Retina (tissue), 1 donor: ENCODE measurements at places on chromosomes 2 and 18.
A peak's percentile ranks its signal among the peaks of the same experiment; 100 is the strongest.

DNA sequence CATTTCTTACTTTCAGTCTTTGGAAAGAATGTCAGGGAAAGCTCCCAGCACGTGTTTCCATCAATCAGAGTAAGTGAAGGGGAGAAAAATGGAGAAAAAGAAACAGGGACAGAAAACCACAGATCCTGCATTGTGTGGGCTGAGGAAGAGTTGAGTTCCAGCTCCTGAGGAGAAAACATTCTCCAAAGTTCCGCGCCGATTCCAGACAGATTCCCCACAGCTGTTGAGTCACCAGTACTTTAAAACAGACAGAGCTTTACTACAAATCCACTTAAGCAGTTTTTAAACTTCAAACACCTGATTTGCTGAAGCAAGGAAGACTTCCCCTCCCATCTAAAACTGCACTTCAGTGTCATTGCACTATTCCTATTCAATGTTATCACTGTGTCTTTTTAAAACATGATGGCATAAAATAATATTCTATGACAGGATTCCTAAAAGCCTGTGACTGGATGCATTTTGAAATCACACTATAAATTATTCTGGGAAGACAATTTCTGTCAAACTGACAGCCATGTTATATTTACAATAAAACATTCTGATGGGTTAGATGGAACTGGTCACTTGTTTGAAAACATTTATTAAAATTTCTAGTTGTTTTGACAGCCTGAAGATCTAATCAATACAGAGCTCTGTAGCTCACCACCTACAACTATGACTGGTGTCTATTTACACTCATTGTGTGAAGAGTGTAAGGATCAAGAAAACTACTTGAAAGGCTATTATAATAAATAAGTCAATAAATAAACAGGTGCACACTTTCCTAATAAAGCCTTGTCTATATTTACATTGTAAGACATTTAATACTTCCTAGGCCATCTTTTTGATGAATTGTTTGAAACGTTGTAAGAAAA is 40.9 kb downstream of the TCF4 start:
- no peak for DNase-seq

DNA sequence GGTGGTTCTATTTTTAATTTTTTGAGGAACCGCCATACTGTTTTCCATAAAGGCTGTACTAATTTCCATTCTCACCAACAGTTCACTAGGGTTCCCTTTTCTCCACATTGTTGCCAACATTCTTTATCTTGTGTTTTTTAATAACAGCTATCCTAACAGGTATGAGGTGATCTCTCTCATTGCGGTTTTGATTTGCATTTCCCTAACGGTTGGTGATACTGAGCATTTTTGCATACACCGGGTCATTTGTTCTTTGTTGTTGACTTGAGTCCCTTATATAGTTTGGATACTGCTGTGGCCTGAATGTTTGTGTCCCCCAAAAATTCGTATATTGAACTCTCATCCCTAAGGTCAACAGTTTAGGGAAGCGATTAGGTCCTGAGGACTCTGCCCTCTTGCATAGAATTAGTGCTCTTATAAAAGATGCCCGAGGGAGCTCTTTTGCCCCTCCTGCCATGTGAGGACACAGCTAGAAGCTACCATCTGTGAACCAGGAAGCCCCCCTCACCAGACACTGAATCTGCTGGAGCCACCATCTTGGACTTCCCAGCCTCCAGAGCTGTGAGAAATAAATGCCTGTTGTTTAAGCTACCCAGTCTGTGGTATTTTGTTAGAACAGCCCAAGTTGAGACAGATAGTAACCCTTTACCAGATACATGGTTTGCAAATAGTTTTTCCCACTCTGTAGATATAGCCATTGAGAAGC is 4.7 kb downstream of the IMP4 start:
- no peak for DNase-seq

DNA sequence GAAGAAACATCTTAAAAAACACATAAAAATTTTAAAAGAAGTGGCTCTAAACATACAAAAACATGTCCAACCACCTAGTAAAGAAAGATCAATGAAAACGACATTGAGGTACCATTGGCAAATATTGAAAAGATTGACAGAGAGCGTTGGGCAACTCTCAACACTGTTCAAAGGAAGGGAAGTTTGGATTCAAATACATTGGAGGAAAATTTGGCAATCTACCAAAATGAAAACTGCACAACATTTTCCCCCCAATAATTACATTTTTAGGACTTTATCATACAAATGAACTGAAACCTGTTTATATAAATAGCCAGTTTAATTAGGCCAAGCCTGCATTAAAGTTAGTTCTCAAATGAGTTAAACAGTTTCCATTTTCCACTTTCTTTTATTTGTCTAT is 758.9 kb downstream of the NRXN1 start:
- DNase-seq: no peak

- no peak for DNase-seq
These were observed 94.3 kb downstream of the MBD2 start for GRCh38 chr18:54130177-54130576.

DNA sequence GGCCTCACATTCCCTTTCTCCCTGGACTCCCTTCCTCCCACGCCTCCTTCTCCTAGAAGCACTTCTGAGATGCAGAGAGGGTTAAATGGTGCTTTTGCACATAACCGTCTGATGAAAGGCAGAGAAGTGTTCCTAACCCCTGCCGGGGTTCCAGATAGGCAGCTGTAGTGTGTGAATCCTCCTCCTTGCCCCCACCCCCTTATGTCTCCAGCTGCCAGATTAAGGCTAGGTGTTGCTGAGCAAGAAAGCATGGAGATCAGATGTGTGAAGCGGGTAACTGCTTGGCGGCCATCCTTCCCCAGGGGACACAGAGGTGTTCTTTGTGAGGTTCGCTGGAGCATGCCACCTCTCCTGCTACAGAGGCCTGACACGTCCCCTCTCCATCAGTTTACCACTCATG is 88.3 kb downstream of the NRP2 start:
- no peak for DNase-seq

DNA sequence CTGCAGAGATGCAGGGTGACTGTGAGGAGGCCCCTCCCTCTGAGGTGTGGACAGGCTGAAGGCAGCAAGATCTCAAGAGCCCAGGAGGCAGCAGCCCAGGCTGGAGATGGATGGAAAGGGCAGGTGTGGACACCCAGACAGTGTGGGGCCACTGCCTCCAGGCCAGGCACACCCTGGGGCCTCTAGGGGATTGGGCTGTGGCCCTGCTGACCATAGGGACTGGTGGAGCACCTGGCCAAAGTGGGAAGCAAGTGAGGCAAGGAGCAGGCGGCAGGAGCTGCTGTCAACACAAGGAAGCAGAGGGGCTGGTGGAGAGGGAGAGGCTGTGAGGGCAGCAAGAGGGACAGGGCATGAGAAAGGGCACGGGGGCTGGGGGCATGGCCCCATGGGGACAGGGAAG is 10.8 kb downstream of the SNED1 start:
- DNase-seq: no peak

GRCh38 chr2:47265158-47265557 is 110.0 kb upstream of the STPG4 start:
- DNase-seq: peak; percentile 15

DNA sequence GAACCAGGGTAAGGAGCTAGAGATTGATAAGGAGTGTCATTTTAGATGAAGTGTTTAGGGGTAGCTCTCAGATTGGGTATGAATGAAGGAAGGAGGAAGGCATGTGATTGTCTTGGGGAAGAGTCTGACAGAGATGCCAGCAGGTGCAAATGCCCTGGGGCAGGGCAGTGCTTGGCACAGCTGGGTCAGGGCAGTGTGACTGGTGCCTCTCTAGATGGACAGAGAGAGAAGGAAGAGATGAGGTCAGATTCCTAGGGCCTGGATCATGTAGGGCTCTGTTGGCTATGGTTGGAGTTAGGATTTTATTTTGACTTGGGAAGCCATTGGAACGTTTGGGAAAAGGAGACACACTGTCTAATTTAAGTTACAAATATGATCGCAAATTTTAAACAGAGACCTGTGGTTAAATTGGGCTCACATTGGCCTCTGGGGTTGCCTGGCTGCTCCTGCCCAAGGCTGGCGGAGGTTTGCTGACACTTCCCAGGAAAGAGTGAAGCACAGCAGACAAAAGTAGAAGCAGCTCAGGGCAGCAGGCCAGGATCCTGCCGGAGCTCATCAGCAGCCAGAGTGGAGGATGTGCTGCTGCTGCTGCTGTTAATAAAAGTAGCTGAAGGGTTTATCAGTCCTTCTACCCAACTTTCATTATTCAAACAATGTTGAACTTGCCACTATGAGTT is 32.7 kb upstream of the FHL2 start:
- DNase-seq: no peak

GRCh38 chr2:191148281-191148680 is 2.5 kb downstream of the STAT4 start:
- no peak for DNase-seq

GRCh38 chr18:58738322-58738721 is 67.1 kb downstream of the MALT1 start:
- no peak for DNase-seq

GRCh38 chr2:235418918-235419317 is 74.9 kb upstream of the AGAP1 start:
- DNase-seq: no peak

DNA sequence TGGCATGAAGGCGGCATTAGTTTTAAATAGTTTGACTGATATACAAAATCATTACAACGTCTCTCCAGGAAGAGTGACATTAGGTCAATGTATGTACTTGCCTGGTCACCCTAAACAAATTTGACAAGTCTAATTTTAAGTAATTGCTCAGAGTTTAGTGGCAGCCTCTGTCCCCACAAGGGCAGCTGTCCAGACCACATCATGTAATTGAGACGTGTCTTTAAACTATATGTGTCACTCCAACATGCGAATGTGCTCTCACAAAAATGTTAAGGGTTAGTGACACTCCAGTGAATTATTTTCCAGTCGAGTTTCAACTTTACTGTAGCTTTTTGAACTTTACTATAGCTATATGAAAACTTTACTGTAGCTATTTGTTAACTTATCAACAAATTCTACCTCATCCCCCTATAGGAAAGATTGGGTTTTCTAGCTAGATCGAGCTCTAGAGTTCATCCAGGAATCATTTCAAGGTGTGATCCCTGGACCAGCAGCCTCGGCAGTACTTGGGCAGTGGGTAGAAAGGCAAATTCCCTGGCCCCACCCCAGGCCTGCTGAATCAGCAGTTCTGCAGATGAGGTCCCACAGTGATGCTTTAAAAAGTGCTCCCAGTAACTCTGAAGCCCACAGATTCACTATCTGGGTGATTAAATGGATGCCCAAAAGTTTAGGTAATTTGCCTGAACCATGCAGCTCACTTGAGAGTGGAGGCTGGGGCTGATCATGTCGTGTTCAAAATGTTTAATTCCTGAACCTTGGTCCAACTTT is 66.4 kb upstream of the POU3F3 start:
- DNase-seq: no peak

DNA sequence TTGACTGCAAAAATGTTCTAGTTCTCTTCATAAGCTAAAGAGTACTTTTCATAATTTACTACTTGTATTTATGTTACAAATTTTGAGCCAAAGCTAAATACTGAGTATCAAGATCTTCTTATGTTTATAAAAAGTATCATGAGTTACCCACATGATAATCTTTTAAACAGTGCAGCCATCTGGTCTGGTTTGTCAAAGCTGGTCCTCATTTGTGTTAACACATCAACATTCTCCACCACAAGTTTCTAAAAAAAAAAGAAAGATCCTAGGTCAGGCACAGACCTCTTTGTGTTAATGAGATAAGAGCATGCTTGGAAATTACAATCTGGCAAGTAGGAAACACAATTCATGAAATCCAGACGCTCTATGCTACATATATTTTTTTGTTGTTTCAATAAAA is 75.5 kb upstream of the FRZB start:
- DNase-seq: no peak

GRCh38 chr2:223260681-223261080 is 208.7 kb downstream of the KCNE4 start:
- DNase-seq: no peak

DNA sequence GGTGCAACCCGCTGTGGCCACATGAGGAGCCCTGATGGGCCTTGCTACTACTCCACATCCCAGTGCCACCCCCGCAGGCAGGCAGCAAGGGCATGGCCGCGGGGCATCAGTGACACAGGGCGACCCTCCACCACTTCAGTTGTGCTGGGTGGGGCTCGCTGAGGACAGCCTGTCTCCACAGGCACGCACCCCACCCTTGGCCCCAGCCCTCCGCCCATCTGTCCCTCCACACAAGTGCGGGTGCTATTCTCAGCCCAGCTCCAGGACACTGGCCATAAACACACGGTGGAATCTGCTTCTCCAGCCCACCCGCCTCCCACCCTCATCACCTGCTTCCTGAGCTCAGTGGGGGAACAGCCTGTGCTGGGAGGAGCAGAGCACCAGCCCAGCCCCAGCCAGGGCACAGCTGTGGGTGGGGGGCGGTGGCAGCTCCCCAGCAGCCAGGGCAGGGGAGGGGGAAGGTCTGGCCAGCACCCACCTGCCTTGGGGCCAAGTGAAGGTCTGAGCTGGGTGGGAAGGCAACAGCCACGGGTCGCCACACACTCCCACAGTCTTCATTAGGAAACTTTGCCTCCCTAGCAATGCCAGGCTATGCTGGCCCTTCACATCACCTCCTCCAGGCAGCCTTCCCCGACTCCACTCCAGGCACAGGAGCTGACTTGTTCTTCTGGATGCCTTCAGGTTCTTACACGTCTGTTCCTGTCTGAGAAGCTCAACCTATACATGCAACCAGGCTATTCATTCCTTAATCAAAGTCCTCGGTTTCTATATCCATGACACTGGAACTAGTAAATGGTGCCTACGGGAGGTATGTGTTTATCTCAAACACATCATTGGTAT is 16.5 kb downstream of the BIN1 start:
- DNase-seq: no peak

DNA sequence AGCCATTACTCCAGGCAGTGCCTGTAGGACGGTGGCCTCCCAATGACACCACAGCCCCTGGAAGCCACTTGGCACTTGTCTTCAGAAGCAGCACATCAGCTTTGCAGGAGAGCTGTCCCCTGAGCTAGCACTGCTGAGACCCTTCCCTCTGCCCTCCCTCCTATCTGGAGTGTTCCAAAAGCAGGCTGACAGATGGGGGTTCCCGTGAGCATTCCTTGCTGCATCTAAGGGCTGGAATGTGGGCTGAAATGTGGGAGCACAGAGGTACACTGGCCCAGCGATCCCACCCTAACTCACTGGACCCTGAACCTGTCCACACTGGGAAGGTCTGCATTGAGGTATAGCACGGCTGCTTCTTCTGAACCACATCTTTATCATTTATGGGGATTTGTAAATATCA is 230.1 kb downstream of the ANAPC1 start:
- no peak for DNase-seq
